Fibroblast of pulmonary artery (primary cell): ENCODE measurements at places on chromosomes 7 and 10.

- no peak for DNase-seq
These were observed 151.6 kb downstream of the TMEM26 start for GRCh38 chr10:61301575-61301974.

DNA sequence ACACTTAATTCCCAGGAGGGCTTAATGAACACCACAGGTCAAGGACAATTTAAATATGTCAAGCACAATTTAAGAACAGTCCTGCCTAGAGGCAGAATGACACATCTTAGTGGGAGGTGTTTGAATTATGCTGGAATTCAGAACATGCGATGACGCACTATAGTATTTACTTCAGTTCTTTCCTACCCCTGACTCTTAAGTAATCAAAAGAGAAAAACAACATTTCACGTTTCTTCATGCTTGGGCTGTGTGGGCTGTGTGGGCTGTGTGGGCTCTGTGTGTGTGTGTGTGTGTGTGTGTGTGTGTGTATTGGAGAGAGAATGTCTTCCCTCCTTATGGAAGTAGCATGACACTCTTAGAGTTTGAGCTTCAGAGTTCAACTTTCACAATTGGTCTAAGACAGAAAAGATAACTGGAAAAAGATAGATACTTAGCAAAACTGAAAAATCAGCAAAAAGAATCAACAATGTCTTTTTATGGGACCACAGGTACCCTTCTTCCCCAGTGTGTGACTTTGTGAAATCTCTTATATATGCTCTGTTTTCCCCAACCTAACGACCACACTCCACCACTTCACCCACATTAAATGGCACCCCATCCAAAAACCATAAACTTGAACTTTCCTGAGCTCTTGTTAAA lies 33.7 kb upstream of the CABCOCO1 start:
- DNase-seq, result peak; percentile 96

GRCh38 chr7:99768471-99768870 lies 15.5 kb downstream of the CYP3A4 start:
- DNase-seq, result no peak

DNA sequence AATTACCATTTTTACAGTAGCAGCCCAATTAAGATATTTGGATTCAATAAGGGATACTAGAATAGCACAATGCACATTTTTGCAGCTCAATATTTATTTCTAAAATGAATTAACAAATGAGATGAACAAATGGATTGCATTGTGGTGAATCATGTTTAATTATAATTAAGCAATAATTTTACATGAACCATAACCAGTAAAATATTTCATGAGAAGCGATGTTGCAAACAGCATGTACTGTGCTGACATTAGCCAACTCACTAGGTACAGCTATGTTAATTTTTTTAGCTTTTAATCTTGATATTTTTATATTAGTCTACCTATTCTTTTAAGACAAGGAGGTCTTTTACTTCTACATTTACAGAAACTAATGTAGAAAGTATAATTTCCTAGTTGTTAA lies 399.1 kb upstream of the AKR1E2 start:
- DNase-seq, result no peak

- DNase-seq, result no peak
These were observed 36.4 kb downstream of the CUL1 start for GRCh38 chr7:148735141-148735540.

DNA sequence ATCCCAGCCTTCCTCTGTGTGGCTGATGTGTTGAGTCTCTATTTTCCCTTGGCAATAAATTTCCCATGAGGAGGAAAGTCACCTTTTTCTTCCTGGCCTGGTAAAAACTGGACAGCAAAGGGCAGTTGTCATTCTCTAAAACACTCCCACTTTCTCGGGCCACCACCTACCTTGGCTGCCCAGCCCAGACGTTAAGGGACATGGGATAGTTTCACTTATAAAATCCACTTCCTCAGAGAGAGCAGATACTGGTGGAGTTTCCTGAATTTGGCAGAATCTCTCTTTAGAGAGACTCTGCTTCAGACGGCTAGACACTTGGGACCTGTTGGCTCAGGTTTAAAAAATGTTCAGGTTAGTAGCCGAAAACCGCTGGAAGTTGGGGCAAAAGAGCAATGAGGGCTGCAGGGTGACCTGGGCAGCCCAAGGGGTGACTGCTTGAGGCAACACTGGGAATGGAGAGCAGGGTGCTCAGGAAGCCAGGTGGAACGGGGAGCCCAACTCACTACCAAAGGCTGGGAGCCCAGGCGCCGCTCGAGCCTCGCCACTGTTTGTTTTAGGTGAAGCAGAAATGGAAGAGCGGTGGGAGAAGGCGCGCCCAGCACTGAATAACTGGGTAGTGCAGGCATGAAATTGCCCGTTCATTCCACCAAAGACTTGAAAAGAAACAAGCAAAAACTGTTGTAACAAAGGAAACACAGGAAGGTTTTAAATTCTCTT lies 186.1 kb downstream of the TRIL start:
- no peak for DNase-seq

DNA sequence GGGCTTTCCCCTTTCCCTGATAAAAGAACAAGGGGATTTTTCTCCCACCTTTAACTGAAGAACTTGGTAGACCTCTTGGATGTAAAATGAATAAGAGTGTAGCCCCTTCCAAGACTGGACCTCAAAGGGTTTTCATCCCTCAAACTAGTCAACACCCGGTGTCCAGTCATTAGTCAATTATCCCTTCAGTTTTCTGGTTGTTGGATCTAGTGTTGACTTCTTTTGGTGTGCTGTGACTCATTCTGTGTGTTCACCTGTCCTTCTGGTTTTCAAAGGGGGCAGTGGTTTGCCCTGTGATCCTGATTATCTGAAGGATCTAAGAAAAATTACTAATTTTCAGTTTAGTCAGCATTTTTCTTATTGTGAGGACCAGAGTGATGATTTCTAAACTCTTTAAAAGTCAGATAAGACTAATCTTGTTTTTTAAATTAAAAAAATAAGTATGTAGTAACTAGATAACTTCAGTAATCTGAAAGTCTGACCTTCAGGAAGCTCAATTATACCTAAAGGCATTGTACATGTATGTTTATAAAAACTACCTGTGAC lies 583.5 kb downstream of the CNTNAP2 start:
- DNase-seq, result no peak

DNA sequence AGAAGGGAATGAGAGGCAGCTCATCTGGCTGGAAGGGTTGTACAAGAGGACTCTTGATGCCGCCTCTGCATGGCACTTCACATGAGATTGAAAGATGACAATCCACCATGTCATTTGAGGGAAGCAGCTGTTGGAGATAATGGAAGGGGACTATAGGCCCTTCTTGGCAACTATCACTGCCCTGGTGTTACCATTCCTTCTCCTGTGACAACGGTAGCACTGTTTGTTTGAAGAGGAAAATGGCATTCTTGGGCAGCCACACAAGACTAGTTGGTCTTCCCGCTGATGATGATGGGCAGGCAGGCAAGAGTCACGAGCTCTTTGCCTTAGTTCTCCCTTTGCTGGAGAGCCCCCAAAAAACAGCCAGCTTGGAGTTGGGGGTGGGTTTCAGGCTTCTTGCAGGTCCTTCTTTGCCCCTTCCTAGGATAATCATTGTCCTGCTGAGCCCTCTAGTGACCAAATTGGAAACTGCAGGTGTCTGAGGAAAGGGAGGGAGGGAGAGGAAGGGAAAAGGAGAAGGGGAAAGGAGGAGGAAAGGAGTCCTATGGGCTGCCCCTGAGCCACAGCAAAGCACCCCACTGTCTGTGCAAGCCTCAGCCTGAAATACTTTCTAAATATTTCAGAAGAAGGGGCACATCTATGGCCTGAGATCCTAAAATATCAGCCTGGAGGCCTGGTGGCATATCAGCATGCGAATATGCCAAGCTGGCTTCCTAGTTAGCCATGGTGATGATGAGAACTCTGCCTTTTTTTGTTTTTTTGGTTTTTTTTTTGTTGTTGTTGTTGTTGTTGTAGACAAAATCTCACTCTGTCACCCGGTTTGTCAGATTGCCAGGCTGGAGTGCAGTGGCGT lies 165.6 kb upstream of the KMT2E start:
- DNase-seq, result peak; percentile 54

DNA sequence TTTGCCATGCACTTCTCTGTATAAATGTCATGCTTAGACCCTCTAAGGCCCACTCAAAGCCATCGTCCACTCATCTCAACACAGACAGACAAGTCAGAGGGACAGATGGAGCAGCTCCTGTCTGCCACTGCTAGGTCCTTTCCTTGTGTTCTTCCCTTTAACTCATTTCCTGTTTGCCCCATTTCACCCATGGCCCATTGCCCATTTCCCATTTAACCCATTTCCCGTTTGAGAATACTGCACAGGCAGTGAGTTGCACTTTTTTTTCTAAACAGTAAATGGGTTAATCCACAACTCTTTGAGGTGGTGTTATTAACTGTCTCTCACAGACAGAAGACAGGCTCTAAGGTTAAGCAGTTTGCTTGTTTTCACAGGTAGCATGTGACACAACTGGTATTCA lies 179.3 kb downstream of the NPSR1 start:
- DNase-seq, result peak; percentile 11

DNA sequence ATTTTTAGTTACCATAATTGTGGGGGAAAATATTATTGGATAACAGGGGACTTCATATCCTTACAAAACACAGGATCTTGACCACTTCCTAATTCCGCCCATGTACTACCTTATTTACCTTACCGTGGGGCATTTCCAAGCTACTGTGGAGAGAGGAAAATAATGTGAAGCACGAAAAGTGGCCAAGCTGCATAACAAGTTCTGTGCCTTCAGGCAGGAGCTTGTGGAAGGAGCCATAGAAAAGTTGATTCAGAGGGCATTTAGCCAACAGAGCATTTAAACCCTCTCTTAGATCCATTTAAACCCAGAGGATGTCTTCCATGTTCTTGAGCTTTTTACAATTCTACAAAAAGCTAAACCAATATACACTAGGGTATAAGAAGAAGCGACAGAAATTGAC lies 41.6 kb downstream of the DNAJB9 start:
- no peak for DNase-seq

DNA sequence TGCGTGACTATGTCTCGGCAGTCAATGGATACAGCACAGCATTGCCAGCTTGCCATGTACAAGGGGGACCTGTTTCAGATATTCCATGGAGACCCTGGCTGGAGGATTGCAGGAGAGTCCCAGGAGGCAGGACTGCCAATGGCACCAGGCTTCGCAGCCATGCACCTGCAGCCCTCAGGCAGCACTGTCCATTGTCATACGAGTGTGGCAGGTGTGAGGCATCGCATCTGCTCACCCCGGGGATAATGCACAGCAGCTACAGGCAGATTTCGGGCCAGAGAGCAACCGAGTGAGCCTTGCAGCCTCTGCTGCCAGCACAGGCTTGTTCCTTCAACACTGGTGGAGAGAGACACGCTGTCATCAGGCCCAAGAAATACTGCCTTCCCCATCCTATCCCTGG lies 415.1 kb downstream of the PAXIP1 start:
- no peak for DNase-seq

DNA sequence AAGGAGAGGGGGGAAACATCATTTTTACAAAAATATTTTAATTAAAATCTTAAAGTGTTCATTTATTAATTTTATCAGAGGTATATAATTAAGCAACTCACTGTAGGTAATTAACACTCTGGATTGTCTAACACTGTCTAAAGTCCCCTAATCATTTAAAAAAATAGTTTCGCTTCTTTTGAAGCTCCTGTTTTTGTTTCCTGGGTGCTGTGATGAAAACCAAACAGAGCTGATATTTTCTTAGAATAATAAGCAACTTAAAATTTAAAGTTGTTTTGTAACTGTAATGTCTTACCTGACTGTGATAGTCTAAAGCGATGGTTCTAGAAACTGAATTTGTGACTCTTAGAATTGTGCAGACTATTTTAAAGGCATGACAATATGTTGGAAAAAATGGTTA lies 961.0 kb downstream of the GATA3 start:
- no peak for DNase-seq

DNA sequence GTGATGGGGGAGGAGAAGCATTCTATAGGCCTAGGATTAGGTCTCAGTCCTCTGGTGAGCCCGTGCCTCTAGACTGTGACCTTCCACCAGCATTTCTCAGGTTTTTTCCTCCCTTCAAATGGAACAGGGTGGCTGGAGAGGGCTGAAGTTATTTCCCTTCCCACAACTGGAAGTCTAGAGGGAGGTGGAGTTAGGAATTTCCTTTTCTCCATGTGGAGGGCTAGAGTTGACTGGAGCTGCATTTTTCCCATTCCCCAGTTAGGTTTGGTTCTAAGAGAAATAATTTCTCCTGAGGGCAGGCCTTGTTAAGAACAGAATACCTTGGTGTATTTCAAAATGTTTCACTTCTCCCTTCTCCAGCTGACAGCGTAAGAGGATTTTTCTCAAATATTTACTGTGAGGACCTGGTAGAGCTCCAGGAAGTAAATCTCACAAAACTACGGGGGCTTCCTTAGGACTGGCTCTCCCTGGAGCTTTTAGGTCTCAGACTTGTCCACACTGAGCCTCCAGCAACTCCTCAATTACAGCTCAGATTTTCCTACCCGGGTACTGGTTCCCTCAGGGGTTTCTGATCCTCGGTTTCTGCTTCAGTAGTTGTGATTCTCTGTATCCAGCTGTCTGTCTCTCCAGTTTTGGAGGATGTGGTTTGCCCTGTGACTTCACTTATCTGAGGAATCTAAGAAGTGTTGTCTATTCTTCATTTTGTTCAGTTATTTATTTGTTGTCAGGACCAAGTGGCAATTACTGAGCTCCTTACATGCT lies 6.0 kb upstream of the REEP3 start:
- DNase-seq, result peak; percentile 81

DNA sequence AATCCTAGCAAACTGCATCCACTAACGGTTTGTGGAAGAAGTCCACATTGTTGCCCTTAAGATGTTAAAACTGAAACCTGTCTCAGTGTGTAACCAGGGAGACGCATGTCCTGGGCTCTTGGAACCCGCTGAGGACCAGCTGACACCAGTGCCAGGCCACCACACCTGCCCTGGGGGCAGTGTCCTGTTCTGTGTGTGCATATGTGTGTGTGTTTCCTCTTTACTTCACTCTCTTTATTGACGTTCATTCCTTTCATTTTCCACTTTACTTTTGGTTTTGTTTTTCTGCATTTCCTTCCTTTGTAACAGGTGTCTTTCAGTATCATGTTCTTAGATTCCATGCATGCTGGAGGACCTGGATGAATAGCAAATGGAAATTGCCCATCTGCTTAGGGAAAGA lies 83.8 kb downstream of the TEX36 start:
- no peak for DNase-seq

DNA sequence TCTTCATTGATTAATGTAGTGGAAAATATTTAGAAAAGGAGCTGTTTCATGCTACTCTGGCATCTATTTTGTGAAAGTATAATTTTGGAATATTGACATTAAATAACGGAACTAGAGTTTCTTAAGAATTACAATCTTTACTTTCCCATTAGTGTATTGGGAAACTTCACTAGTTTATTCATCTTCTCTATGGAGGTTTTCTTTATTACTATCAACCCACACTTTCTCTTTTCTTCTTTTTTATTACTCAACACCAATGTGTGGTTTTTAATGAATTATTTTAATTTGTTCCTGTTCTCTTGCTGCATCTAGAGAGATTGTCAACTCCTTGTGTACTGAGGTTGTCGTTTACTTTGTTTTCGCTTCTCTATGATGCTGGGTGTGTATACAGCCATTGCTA lies 20.4 kb upstream of the ITGB8 start:
- no peak for DNase-seq
